ENCODE measurements at places on chromosomes 1 and 21.

DNA sequence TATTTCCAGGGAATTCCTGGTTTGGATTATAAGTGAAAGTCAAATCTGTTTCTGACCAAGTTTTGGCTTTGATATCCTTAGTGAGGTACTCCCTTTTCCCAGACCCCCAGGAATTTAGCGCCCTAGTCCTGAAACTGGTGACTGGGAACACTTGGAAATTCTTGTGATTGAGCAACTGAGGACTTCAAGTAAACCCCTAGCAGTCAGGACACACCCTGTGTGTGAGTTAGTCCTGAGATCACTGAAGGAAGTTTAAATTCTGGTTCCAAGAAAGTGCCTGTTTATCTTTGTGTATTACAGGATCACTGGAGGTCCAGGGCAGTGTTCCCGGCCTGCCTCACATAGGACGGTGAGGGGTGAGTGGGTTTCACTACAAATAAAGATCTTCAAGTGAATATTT lies 95.1 kb upstream of the F3 start:
- DNase-seq: peak; percentile 22

GRCh38 chr1:231639819-231640218 lies 13.2 kb downstream of the DISC1 start:
- no peak for DNase-seq

- DNase-seq: peak; percentile 15
Observed at GRCh38 chr1:41891199-41891896, 27.4 kb downstream of the HIVEP3 start.

GRCh38 chr1:112524251-112524650 lies 15.5 kb downstream of the WNT2B start:
- DNase-seq: peak; percentile 86

DNA sequence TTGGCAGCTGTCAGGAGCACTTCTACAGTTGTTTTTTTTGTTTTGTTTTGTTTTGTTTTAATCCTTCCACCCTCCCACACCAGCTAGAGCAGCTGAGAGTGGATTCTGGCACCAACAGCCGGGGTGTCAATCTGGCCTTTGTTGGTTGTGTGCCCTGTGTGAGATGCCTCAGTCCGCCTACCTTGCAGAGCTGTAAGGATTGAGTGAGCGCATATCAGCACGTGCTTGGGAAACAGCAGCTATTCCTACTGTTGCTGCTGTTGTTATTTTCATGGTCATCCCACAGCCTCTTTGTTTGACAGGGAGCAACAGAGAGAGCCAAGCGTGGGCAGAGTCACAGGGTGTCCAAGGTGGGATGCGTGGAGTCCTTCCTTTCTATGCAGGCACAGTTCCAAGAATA lies 50.4 kb downstream of the PGBD5 start:
- DNase-seq: no peak

All from EL (cell line).